ENCODE measurements at places on chromosomes 1 and 21.

GRCh38 chr1:95369985-95370690 is 136.1 kb downstream of the RWDD3 start:
- no peak for DNase-seq

DNA sequence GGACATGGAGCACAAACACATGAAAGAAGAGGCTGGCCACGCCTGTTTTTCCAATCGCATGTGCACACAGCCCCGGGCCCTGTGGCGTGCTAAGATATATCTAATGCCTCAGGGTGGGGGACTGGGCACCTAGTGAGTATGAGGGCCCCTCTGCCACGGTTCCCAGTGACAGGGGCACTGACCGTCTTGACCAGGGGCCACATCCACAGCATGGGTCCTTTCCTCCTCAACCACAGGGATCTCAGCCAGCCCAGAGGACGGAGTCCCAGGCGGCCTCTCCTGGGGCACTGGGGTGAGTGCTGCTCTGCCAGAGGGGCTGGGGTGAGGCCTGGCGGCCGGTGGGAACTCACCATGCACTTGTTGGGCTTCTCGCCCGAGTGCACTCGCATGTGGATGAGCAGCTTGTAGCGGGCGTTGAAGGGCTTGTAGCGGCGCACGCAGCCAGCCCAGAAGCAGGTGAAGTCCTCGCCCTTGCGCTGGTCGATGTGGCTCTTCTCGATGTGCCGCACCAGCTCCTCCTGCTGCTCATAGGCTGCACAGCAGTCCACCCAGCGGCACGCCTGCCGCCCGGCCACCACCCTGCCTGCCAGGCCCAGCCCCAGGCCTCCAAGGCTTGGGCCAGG is 134.7 kb downstream of the DMRTB1 start:
- DNase-seq = no peak

DNA sequence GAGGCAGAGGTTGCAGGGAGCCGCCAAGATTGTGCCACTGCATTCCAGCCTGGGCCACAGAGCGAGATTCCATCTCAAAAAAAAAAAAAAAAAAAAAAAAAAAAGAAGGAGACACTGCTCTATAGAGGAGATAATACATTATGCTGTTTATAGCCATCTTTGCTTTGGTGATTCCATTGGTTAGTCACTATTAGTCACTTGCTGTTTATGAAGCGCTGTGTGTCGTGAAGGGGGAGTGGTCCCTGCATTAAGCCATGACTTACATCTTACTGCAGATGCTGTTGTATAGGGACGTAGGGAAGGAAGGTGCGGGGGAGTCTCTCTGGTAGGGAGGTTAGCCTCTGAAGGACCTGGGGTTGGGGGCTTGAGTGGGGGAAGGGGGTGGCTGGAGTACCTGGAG is 48.3 kb downstream of the HUNK start:
- no peak for DNase-seq

DNA sequence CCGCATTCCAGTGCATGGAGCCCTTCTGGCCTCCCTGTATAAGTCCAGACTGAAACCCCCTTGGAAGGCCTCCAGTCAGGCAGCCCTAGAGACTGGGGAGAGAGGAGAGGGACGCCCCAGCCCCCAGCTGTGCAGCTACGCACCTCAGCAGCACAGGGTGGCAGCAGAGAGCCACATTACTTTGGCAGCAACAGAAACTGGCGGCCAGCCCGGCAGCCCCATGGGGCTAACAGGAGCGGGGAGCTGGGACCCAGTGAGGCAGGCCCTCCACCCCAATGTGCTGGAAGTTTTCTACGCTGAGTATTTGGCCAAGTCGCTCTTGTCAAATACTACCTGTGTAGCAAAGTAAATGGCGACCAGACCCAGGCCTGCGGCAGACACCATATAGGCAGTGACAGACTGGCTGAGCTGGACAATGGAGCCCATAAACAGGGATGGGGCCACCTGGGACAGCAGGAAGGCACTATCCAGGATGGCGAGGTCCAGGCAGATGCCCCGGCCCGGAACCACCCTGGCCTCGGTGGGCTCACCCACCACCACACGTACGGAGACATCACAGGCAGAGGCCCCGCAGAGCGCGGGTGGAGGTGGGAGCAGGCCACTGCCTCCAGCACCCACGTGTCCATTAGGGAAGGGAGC is 21.2 kb downstream of the SLC45A3 start:
- DNase-seq = no peak

- no peak for DNase-seq
Observed at GRCh38 chr1:155173478-155174323, at the start of gene TRIM46. TRIM46 (plus strand) TSS chr1:155173849; CDS start chr1:155173967, 118 bp downstream.

DNA sequence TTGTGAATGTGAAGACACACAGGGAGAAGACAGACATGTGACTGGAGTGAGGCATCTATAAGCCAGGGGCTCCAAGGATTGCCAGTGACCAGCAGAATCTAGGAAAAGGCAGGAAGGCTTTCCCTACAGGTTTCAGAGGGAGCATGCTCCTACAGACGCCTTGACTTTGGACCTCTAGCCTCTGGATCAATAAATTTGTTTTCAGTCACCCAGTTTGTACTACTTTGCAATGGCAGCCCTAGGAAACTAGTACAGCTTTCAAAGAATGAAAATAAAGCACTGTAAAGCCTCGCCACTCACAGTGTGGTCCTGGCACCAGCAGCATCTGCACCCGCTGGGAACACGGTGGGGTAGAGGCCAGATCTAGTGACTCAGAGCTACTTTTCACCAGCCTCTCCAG is 510.0 kb downstream of the LTN1 start:
- DNase-seq = no peak

DNA sequence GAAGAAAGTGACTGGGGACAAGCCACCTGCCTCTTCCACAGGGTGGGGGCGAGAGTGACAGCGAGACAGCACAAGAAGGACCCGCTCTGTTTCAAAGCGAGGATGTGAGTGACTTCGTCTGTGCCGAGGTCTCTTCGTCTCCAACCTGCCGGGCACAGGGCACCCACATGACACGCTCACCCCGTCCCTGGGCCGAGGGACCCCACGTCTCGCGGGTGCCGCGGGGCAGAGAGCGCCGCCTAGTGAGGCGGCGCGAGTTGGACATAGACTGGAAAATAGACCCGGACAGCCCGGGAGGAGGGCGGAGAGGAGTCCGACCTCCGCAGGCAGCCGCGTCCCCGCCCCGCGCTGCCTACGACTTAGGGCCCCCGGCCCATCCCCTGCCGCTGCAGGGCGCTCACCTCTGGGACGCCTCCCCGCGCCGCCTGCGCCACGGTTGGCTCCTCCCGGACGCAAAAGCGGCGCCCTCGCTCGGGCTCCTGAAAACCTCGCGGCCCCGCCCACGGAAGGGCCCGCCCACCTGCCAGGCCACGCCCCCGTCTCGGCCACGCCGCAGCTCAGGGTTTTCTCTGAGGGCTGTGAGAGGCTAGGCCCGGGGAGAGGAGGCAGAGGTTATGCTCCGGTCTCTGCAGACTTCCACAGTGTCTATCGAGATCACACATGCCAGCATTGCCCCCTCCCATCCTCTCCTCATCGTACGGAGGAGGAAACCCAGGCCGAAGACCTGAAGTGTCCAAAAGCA is at the start of gene TLR5:
Gene TLR5 (minus strand): TSS at position 454 of the 742 bp plus-strand sequence. CDS start 30,217 bp downstream, outside the sequence.
- peak; percentile 47 for DNase-seq

DNA sequence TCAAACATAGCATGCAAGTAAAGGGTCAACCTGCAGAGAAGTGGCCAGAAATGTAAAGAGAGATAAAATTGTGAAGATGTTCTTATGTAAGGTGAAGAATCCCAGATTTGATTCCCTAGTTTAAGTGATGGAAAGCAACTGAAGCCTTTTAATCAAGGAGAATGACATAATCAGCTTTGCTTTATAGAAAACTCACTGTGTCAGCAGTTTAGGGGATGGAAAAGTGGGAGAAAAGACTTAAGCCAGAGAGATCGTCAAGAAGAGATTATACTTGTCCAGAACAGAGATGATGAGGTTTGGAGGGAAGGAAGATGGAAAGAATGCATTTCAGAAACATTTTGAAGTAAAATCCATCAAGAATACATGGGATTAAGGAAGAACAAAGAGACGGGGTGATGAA is 275.3 kb upstream of the ST6GALNAC5 start:
- DNase-seq = no peak

GRCh38 chr1:41607808-41608207 is 123.3 kb upstream of the EDN2 start:
- DNase-seq = no peak

GRCh38 chr1:237713916-237714315 is 176.8 kb downstream of the ZP4 start:
- DNase-seq = no peak

DNA sequence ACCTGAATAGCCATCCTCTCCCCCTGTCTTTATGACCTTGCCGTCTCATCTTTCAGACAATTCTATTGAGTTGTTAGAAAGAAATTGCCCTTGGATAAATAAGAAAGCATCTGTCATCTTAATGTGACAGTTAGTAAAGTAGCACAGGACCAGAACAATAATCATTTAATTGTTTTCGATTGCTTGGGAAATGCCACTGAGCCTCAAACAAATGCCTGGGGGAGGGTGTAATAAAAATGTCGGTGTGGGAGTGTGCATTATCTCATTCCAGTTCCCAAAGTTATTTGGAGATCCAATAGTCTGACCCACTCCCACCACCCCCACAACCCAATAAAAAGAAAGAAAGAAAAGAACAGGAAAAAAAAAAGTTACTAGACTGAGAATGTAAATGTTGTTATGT is 509.3 kb upstream of the LRRC7 start:
- no peak for DNase-seq

DNA sequence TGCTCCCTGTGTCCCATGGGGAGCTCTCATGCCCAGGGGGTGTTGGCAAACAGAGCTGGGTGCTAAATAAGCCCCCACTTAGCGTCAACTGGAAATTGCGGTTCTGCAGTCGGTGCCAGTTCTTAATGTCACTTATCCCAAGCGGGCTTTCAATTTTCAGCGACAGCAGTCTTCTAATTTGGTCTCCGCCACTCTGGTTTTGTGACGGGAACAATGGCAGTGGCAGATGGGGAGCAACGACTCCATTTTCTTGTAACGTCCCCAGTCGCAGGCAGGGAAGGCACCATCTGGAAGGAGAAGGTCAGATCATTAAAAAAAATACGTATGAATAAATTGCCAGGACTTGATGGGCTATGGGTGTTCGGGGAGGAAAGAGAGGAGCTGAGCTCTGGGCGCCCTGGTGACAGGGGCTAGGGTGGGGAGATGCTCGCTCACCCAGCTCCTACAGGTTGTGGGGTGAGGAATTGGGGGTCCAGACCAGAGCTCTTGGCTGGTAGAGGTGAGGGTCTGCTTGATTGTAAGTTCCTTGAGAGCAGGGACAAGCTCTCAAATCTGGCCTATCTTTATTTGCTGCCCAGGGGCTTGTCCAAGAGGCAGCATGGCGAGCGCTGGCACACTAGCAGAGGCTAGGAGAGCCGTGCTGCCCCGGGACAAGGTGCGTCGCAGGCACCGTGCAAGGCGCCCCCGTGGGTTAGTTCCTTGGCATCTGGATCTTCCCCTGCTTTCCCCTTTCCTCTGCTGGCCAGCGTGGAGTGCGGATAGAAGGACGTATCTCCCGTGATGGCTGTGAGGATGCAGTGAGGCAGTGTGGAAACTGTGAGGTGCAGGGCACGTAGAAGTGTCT is 105.8 kb downstream of the ARHGEF10L start:
- DNase-seq = no peak

- no peak for DNase-seq
Observed at GRCh38 chr1:55381491-55381890, 166.3 kb upstream of the USP24 start.

GRCh38 chr1:64084451-64084850 is 119.0 kb upstream of the UBE2U start:
- DNase-seq = no peak

GRCh38 chr1:88890791-88891317 is 513 bp downstream of the GTF2B start:
- DNase-seq = no peak

DNA sequence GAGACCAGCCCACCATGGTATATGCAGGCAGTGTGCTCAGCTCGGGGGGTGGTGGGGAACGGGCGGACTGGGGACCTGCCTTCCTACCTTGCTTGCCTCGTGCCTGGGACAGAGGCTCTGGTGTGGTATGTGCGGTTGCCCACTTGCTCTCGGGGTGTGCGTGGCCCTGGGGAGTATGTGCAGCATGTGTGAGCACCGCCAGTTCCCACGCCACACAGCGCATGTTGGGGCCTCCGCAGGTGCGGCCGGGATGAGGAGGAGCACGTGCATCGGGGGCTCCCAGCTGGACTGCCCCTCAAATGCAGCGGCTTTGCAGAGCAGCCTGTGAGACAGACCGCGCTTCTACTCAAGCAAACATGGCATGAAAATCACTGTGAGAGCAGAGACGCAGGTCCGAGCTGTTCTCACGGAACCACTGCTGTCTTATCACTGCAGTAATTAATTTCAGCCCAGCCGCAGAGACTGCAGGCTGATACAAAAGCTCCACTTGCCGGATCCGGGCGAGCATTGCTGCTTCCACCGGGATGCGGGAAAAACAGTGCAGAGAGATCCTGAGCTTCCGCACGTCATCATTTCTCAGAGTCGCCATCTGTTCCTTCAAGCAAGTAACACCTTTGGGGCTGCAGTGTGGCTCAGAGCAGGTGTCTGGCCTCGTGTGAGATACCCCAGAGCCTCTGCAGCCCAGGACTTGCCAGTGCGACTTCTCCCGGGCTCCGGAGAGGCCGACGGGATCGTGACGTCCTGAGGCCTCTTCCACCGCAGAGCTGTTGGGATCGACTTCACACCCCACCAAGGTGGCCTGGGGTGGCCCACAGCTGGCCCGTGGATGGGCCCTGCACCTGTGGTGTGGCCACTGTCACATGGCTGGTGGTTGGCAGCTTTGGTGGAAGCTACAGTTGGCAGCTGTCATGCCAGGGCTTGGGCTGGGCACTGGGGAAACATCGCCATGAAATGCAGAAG is 92.6 kb upstream of the ACTRT2 start:
- DNase-seq = no peak

- no peak for DNase-seq
Observed at GRCh38 chr1:119673171-119673940, 25.3 kb upstream of the ZNF697 start.

DNA sequence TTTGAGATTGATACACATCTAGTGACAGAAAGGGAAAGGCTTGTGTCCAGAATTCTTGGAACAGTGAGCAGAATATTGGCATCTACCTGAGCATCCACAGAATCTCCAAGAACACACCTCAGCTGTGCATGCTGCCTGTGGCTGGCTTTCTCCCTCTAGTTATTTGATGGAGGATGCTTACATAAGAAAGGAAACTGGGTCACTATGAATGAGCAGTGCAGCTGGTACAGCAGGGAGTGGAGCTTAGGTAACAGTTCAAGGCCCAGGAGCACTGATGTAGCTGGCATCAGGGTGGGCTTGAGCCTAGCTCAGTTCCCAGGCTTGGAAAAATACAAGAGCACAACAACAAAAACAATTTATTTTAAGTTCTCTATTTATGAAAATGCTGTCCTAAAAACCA is 26.3 kb downstream of the RGS8 start:
- DNase-seq = no peak

GRCh38 chr21:29080454-29080941 is 7.0 kb upstream of the CCT8 start:
- no peak for DNase-seq

DNA sequence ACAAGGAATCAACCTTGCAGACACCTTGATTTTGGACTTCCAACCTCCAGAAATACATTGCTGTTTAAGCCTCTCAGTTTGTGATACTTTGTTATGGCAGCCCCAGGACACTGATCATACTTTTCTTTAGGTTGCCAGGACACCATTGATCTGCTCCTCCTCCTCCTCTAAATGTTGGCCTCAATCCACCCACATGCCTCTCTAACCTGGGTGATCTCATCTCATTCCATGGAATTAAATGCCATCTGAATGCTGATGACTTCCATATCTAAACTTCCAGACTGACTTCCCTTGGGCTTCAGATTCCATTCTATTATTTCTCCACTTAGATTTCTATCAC is 7.4 kb upstream of the PPP1R15B start:
- no peak for DNase-seq

- no peak for DNase-seq
Observed at GRCh38 chr1:229139331-229140118, 131.4 kb upstream of the RAB4A start.

GRCh38 chr1:160095382-160096105 is 2.9 kb downstream of the IGSF8 start:
- DNase-seq = no peak
